ENCODE measurements at places on chromosomes 3 and 15.

DNA sequence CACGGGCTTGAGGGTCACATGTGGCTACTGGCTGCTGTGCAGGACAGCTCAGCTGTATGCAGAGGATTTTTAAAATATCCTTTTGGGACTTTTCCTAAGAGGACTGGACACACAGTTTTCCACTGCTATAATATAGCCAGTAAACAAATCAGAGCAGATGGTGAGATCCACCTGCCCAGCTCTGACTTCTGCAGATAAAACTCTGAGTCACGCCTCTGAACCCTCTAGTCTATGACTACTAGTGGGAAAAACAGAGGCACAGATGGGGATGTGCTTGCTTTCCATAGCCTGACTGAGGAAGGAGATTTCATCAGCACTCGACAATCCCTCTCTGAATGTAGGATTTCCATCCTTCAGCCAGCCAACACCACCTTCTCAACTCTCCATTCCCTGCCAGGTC is 45.1 kb downstream of the COLQ start:
- DNase-seq, result no peak

DNA sequence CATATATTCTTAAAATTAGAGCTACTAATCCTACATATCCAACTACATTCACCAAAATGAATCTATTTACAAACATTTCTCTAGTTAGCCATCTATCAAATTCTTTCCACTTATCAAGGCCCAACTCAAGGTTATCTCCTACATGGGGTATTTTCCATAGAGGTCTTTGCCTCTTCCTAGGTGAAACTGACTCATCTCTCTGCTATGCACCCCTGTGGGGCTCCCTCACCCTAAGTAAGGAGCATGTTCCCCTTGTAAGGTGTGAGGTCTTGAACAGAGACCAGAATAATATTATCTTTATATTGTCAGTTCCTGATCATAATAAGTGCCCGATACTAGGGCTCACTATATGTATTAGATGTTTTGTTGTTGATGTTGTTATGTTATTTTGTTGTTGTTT is 74.6 kb upstream of the TSC22D2 start:
- DNase-seq, result no peak

DNA sequence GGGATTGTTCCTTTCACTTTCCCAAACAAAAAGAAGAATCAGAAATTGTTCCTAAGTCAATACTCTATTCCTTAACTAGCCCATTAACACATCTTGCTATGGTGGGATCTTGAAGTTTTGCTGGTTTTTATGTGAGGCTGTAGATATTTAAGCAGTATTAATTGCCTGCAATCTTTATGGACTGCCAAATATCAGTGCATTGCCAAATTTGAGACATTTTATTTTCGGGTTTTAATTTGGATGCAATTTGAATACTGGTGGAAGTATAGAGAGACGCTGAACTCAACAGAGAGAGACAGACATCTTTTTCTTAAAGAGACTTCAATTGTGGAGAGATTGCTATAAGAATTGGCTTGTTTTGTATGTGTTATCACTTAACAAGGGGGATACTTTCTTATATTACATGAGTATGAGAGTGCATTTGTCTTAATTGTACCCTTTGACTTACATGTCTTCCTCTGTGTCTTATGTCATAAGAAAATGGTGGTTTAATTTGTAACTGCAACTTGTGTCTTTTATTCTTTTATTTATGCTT is 10.0 kb downstream of the CADM2 start:
- DNase-seq, result no peak

DNA sequence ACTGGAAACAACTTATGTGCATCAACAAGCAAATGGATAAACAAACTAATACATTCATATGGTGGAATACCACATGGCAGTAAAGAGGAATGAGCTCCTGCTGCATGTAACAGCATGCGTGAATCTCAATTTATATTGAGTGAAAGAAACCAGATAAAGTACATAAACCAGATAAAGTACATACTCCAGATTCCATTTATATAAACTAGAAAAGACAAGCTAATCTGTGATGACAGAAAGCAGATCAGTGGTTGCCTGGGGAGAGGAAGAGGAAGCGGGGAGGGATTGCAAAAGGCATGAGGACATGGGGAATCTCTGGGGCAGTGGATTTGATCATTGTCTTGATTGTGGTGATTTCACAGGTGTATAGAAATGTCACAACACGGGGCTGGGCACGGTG is 34.2 kb downstream of the LIMD1 start:
- DNase-seq, result no peak

- no peak for DNase-seq
Observed at GRCh38 chr15:59812889-59813288, 123.8 kb upstream of the BNIP2 start.

DNA sequence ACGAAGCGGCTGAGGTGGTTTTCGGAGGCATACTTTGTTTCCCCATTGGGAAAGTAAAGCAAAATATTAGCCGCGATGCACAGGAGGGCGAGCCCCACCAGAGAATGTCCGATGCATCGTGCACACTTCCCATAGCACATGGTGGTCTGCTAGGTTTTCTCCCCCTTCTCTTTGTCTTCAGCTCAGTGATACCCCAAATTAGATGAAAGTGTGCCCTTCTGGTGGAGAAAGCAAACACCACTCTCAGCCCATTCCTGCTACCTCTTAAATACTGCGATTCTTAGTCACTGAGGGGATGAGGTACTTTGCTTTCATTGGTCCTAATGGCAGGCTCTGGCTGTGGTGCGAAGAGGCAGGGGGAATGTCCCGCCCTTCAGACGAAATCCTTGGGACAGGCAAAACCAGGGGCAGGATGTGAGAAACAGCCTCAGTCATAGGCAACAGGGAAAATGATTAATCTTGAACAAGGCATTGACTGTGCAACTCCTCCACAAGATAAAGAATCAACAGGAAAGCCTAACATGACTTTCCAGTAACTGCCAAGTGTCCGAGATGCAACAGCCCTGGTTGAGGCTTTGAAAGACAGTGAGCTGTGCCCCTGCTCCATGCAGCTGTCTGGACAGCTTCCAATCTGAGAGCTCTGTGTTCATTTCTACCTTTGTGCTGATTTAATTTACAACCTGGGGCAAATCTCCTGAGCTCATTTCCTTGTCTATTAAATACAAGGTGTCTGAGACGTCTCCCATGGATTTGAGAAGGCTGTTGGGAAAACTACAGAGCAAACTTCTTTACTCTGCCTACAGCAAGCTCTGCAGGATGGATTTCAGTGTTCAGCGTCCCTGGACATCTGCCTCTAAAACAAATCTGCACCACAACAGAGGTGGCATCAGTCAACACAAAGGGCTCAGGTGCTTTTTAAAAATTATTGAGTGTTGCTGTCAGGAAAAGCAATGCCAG is at the start of gene TM4SF1:
TM4SF1 (minus strand) TSS at position 242 of the 957 bp plus-strand sequence; CDS start at position 140, 102 bp downstream.
- no peak for DNase-seq

DNA sequence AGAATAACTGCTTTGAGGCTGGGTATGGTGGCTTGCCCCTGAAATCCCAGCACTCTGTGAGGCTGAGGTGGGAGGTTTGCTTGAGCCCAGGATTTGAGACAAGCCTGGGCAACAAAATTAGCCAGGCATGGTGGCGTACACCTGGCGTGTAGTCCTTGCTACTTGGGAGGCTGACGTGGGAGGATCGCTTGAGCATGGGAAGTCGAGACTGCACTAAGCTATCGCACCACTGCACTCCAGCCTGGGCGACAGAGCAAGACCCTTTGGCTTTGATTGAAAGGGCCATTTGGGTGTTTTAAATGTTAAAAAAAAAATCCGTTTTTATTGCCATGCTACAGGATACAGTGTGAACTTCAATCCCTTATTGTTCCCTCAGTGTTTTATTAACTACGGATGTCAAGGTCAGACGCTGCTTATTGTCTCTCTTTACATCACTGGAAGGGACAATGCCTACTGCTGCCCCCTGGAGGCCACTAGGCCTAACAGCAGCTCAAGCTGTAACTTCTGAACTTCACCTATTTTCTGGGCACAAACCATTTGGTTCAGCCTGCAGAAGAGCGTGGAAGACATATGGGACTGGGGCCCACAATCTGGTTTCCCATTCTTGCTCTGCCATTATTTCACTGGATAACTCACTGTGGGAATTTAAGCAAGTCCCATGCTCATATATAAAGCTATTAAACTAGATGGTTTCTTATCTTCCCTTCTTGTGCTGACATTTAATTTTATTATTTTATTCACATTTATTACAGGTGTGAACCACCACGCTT is 15.3 kb upstream of the IREB2 start:
- peak; percentile 65 for DNase-seq

- DNase-seq, result no peak
Observed at GRCh38 chr3:59867185-59868002, 817.6 kb upstream of the CFAP20DC start.

- no peak for DNase-seq
Observed at GRCh38 chr3:16520241-16520969, 6.9 kb upstream of the RFTN1 start.

DNA sequence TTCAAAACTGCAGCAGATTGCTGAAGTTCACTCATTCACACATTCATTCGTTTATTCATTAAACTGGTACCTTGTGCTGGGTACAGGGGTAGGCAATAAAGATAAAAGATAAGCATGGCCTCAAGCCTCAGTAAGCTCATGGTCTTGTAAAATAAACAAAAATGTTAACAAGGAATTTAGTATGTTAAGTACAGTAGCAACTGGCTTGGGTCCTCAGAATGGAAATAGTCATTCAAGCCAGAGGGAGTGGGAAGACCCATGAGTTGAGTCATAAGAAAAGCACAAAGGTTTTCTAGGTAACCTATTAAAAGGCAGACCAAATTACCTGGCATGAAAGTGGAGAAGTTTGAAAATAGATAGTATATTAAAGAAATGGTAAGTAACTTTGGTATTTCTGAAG is 163.3 kb downstream of the CDIN1 start:
- no peak for DNase-seq

GRCh38 chr15:100438570-100438969 is 90.2 kb downstream of the CERS3 start:
- peak; percentile 54 for DNase-seq

GRCh38 chr3:22175947-22176346 is 424.9 kb upstream of the ZNF385D start:
- no peak for DNase-seq

DNA sequence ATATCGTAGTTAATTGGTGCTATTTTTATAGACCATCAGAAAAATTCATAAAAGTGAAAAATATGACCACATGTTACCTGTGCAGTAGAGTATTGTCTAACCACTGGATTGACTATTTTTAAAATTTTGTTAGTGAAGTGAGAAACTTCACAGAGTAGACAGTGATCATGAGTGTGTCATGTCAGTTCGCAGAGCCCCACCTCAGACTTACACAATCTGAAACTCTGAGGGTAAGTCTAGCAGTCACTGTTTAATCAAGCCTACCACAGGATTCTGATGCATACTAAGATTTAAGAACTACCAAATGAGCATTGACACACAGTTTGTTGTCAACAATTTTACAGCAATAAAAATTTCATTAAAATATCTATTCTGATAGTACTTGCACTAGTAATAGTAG is 552.9 kb upstream of the SUCLG2 start:
- DNase-seq, result no peak

DNA sequence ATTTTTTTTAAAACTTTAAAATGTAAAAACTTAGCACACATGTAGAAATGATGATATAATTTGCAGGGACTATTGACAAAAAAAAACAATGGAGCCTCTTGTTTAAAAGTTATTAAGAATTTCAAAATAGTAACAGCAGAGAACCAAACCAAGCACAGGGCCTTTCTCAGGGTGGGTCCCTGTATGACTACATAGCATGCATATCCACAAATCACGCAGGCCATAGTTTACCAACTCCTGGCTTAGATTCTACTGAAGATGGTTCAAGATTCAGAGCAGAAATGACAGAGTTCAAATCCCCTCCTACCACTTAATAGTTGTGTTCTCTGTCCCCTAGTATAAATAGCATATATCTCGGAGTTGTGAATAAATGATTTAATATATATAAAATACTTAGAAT is 19.0 kb downstream of the ACAP2 start:
- DNase-seq, result no peak

- no peak for DNase-seq
Observed at GRCh38 chr15:68349151-68349550, 71.6 kb downstream of the FEM1B start.

DNA sequence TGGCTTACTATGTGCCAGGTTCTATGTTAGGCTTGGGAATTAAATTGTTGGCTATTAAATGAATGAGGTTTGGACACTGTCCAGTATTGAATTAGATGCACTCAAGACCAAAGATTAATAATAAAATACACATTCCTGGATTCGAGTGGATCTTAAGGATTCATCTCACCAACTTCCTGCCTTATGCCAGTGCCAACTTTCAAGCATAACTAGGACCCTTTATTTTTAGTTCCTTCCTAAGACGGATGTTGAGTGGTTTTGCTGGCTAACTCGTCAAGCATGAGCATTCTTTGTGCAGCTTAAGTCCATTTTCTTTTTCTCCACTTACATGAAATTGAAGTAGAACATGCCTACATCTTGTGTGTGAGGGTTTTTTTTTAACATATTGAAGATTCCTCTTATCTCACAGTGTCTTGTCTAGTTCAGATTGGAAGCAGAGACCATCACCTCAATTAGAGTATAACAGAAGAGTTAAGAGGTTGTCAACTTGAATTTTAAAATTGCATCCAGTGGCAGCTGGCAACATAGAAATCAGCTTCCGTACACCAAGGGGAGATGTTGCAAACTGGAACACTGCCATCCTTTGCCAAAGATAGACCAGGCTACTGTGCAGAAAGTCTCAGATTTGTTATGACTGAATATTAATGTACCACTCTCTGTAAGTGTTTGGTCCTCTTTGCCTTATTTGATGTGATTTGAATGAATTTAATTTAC is 106.3 kb upstream of the BFSP2 start:
- DNase-seq, result peak; percentile 62

DNA sequence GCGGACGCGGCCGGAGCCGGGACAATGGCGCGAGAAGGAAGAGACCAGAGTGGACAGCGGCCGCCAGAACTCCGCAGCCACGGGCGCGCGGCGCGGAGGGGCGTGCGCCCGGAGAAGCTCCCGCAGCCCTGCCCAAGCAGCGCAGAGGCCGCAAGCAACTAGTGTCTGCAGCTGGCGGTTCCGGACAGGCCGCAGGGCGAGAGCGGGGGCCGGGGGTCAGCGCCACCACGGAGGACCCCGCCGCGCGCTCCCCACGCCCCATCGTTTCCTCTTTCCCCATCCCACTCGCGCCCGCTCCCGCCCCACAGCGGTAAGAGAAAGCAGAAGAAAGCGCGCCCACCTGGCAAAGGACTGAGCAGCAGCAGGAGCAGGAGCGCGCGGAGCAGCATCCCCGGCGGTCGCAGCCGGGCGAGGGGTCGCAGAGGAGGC is 440 bp downstream of the PRTG start:
- no peak for DNase-seq

- no peak for DNase-seq
Observed at GRCh38 chr15:51223771-51224229, 114.6 kb downstream of the CYP19A1 start.

Data from NCI-H1436 treated with DMSO at 0.1 percent for 48 hours (cell line).